ENCODE measurements at places on chromosomes 3 and 15.

- DNase-seq: no peak
Measured at GRCh38 chr15:101545548-101546505, 56.3 kb upstream of the PCSK6 start.

DNA sequence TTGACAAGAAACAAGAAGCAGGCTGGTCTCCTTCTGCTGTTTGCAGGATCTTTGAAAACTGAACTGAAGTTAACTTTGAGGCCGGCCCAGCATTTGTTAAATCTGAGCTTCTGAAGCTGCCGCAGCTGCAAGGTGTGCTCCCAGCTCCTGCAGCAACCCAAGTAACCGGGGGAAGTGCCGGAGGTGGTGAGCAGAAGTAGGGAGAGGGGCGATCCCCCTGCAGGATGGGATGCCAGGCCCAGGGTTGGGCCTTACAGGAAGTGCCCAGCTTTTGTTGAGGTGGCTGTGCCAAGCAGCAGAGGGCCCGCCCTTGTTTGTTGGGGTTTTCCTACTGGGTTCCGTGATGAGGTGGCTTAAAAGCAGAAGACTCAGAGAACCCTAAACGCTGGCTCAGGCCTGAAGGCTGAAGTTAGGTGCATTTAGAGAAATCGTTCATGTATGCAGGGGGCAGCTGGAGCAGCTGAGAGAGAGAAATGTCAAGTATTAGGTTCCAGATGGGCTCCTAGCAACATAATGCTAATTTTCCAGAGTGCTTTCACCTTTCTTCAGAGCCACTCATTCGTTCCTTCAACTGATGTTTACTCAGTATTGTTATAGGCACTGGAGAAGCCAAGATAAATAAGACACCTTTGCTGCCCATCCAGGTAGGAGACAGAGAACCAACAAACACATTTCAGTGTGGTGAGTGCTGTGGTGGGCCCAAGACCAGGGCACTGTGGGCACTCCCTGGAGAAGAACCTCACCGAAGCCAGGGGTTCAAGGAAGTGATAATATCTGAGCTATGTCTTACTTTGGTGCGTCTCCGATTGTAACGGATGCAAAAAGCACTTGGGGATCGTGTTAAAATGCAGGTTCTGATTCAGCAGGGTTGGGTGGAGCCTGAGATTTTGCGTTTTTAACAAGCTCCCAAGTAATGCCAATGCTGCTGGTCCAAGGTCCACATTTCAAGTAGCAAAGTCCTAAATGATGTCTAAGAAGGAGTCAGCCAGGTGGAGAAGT, 42.2 kb upstream of the PLCL2 start:
- DNase-seq: peak; percentile 22

- DNase-seq: no peak
Measured at GRCh38 chr15:48086133-48086532, 34.7 kb upstream of the SLC24A5 start.

DNA sequence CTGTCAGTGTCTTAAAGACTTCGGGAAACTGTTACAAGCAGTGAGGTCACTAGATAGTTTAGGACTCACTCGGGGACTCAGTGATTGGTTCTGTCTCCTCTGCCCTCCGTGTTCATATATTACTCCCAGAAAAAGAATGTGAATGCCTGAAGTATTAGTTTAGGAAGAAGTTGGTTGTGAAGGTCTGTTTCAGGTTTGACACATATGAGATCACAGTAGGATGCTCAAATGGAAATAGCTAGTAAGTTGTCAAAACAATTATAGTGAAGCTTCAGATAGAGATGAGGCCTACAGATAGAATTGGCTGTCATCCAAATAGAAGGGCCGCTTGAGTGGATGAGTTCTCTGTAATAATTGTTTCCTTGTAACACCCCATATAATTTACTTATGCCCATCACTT, 172.6 kb downstream of the PLCL2 start:
- DNase-seq: no peak

DNA sequence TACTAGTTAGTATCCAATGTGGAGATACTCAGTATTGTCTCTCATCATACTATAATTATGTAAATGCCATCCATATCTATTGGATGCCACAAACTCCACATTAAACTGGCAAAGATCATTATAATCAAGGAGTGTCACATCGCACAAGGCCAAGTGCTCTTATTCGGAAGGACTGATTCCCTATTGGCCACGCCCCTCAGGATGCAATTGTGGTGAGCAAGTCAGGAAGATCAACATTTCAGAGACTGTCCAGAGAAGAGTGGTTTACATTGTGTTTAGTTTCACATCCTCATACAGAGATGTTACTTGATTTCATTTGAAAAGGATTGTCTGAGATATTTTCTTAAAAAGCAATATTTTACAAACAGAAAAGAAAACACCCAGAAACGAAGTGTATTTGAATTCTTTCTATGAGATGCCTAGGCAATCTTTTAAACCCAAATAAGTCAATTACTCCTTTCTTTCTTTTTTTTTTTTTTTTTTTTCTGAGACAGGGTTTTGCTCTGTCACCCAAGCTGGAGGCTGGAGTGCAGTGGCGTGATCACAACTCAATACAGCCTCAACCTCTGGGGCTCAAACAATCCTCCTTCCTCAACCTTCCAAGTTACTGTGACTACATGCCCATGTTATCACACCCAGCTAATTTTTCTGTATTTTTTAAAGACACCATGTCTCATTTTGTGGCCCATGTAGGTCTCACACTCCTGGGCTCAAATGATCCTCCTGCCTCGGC, 369.1 kb downstream of the RBMS3 start:
- DNase-seq: no peak

DNA sequence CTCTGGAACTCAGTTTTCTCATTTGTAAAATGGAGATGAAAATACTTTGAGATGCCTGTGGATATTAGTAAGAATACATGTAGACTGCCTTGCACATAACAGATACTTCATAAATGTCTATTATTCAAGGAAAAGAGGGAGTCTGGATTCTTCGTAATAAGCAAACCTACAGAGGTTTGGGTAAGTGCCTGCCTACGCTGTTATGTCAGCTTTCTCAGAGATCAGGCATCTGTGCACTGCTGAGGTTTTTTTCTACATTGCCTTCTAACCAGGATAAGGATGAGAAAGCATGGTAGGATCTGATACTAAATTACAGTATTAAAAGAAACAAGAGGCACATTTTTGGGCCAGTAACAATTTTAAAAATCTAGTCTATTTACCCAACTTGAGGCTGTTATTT, 10.9 kb downstream of the MCTP2 start:
- no peak for DNase-seq

GRCh38 chr3:29384640-29385039, 103.8 kb downstream of the RBMS3 start:
- DNase-seq: peak; percentile 16

DNA sequence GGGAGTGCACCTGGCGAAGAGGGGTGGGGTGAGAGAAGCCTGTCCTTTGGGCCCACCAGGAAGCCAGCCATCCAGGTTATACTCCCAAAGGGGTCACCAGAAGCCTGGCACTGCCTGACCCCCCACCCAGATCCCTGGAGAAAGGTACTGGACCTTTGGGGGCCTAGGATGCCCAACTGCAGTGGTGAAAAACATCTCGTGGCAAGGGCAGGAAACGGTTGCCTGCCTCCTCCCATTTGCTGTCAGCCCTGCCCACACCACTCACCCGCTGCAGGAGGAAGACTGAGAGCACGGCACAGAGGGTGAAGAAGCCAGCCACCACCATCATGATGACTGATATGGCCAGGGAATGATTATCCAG, 2.2 kb upstream of the ULK3 start:
- DNase-seq: no peak

GRCh38 chr15:76296849-76297248, 14.4 kb downstream of the ETFA start:
- DNase-seq: no peak

GRCh38 chr15:56759450-56759845, 26.1 kb upstream of the ZNF280D start:
- DNase-seq: no peak

- no peak for DNase-seq
Measured at GRCh38 chr3:58101499-58102389, 93.5 kb downstream of the FLNB start.

- no peak for DNase-seq
Measured at GRCh38 chr3:187481426-187481825, 113.2 kb downstream of the RTP4 start.

GRCh38 chr3:157290766-157291165, 130.8 kb upstream of the CCNL1 start:
- DNase-seq: no peak

DNA sequence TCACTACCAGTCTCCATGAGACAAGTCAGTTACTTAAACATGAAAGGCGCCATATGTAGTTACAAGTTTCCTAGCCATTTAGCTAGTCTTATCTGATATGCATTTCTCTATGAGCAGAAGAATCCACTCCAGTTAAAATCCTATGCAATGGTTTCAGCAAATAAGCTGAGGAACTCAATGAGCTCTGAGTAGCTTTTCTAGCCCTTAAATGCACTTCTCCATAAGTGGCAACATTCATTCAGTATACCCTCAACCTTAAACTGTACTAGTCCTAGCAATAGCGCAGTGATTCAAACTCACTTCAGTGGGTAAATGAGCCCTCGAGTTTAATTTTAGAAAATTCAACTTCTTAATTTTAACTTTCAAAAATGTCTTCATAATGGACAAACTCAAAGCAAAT, 7.7 kb downstream of the COMMD2 start:
- DNase-seq: no peak

DNA sequence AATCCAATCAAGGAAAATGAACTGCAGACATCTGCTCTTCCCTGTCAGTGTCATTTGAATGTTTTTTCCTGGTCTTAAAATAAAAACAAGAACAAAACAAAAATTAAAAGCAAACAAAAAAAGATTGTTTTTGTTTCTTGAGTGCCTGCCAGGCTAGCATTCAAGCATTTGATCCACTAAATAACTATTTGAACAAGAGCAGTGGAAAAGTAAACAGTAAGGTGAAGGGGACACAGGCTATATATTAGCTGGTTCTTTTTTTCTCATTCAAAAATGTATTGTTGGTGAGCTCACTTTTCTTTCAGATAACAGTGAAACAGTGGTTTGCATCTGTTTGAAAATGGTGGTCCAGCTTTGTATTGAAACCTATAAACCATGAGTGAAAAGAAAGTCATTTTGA, 586.9 kb upstream of the SGO1 start:
- no peak for DNase-seq

DNA sequence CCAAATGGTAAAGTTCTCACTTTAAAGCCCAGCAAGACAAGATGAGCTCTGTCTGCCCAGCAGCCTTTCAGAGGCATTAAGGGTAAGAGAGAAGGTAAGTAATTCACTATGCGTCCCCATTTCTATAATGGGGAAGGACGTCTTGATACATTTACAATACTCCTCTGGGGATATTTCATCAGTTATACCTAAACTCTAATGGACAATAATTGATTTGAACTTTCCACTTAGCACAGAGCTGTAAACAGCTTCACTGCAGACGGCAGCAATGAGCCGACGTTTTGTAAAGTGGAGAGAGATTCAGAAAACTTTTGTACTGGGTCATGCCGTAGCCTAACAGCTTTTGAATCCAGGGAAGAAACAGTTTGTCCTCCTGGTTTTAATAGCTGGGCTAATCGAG, 127.4 kb downstream of the TIGIT start:
- DNase-seq: no peak

DNA sequence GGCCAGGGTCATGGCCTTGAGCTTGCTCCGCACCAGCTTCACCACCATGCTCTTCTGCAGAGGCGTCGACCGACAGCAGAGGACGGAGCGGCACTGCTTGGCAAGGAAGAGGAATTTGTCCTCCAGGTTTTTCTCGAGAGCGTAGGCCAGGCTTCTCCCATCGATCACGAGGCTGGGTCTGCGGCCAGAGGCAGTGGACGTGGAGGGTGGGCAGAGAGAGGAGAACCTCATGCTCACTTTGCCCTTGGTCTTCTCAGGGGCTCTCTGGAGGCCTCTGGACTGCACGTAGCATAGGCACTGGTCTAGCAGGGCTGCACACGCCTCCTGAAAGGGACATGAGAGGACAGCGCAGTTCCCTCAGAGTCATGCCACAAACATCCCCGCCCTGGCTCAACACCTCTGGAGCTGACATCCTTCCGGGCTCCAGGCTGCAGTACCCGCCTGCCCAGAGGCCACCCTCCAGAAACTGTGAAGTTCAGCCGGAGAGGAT, 168.3 kb downstream of the ATP10A start:
- no peak for DNase-seq

DNA sequence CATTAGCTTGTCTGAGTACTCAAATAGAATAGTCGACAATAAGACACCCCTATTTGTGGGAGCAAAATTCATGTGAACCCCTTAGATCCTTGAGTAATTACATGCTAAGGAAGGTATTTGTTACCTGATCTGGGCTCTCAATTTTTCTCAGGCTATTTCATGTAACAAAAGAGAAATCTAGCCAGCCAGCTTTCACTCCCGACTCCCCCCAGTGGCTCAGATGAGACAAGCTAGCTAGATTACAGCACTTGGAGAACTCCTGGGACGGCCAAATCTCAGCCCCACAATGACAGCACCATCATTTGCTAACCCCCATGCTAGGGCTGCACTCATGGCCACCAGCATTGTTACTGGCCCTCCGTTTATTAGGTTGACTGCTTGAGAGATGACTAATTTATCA, 41.3 kb downstream of the GLDN start:
- no peak for DNase-seq

DNA sequence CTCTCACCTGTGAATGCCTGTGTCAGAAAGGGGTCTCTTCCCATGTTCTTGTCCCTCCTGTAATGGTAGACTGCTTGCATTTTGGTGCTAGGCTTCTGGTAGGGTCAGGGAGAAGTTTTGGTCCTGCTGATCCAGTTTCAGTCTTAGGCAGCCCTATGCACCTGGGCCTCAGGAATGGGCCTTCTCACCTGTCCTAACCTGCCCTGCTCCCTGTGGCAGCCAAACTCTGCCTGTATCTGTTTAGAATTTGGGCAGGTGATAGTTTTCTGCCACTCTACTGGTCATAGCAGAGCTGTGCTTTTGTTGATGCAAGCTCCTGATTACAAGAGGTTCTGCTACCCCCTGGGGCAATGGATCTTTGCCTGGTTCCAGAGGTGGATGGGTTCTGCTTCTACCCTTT, 118.7 kb downstream of the PLCL2 start:
- DNase-seq: no peak

- no peak for DNase-seq
Measured at GRCh38 chr3:170734043-170734734, 135.8 kb downstream of the RPL22L1 start.

- no peak for DNase-seq
Measured at GRCh38 chr3:37897763-37898162, 36.1 kb downstream of the CTDSPL start.

DNA sequence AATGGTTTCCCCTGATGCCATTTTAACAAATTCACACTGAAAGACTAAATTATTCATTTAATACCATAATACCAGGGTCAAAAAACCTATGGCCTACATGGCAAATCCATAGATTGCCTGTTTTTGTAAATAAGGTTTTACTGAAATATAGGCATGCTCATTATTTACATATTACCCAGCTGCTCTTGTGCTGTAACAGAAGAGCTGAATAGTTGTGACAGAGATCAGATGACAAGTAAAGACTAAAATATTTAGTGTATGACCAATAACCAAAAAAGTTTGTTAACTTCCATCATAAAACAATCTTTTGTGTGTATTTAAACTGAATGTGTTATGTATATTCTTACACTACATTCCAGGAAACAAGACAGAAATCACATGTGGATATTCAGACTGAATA, 60.2 kb downstream of the DENND4A start:
- no peak for DNase-seq

- no peak for DNase-seq
Measured at GRCh38 chr3:100719136-100719535, 9.8 kb downstream of the TFG start.

- no peak for DNase-seq
Measured at GRCh38 chr3:171622126-171622525, 161.9 kb upstream of the TNIK start.

GRCh38 chr3:141949399-141949798, 73.0 kb downstream of the ATP1B3 start:
- DNase-seq: no peak

Measured in right kidney (tissue), 9 donors.